ENCODE measurements at places on chromosomes 1 and 21.

DNA sequence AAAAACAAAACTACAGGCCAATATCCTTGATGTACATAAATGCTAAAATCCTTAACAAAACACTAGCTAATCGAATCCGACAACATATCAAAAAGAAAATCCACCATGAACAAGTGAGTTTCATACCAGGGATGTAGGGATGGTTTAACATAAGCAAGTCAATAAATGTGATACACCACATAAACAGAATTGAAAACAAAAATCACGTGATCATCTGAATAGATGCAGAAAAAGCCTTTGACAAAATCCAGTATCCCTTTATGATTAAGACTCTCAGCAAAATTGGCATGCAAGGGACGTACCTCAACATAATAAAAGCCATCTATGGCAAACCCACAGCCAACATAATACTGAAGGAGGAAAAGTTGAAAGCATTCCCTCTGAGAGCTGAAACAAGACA, 466.1 kb downstream of the BRINP3 start:
- DNase-seq = no peak

GRCh38 chr1:1157426-1157913, 16.2 kb upstream of the TTLL10 start:
- DNase-seq = peak; percentile 89

DNA sequence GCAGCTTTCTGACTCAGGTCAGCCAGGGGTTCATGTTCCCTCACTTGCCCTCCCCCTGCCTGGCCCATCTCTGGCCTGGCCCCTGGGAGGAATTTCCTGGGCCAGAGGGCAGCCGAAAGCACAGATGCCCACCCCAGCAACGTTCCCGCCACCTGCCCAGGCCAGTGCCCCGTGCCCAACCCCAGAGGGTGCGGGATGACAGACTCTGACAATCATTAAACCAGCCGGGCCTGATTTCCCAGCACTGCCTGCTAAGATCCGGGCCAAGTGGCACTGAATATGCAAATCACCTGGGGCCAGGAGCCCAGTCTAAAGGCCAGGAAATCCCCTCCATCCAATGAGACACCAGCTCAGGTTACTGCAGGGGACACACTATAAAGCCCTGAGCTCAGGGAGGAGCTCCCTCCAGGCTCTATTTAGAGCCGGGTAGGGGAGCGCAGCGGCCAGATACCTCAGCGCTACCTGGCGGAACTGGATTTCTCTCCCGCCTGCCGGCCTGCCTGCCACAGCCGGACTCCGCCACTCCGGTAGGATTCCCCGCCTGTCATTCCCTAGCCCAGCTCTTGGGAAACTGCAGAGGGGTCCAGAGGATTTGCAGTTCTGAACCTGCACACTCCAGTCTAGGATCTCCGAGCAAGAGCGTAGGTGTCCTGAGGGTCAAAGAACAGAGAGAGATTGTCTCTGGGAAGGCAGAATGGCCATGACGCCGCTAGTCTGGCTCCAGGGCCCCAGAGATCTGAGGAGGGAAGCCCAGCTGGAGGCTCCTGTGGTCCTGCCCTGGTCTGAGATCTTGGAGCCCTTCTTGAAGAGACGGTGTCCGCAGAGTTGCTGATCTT, at the start of gene ELF3:
Gene ELF3 (plus strand): TSS at position 408 of the 836 bp plus-strand sequence. CDS start 550 bp downstream, outside the sequence.
- DNase-seq = no peak

DNA sequence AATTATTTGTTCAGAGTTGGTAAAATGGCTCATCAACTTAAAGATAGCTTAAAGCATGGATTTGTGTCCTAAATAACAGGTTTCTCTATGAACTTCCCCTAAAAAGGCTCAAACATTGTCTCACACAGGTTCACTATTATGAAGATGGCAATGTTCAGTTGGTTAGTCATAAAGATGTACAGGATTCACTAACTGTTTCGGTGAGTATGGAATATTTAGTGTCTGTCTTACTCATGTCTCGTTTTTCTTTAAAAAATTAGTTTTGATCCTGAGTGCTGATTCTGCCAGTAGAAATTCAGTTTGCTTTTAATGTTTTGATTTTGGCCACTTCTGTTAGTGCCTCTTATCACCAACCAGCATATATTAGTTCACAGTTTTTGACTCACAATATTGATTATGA, 7.5 kb upstream of the MOV10 start:
- DNase-seq = no peak

GRCh38 chr1:15678578-15678977, 5.5 kb upstream of the PLEKHM2 start:
- peak; percentile 86 for DNase-seq

DNA sequence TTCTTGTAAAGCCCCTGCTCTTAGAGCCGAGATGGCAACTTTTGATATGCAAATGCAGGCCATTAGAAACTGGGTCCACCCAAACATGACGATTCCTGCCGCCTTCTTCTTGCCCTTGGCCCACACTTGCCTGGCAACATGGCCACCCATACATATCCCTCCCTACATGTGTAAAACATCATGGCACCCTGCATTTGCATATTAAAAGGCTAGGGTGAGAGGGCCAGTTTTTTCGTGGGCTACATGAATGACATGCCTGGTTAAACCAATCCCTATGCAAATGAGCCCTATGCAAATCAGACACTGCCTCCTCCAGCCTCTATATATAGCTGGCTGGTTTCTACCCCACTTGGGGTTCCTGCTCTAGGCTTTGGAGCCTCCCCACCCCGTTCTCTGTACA, 18.8 kb downstream of the PLA2G2A start:
- no peak for DNase-seq

DNA sequence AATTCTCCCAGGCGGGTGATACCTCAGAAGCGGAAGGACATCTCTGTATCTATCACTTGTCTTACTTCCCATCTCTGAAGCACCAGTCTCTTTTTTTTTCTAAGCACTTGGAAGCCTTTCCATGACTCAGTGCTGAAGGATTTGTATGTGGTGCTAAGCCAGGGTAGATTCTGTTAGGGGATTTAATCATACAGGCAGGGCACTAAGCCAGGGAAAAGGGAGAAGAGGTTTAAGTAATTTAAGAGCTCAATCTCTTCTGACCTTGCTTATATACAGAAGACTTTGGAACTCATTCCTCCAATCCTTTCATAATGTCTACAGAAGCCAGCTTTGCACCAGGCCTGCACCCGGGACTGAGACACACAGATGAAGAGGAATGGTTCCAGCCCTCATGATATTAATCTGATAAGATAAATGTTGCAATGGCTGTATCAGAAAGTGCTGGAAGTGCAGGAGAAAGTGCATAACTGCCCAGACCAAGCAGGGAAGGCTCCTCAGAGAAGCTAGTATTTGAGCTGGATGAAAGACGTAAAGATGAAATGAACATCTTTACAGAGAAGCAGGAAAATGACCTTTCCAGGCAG, 11.0 kb downstream of the FAM163A start:
- DNase-seq = peak; percentile 73

- DNase-seq = no peak
Observed at GRCh38 chr1:106975944-106976343, 80.5 kb upstream of the PRMT6 start.

DNA sequence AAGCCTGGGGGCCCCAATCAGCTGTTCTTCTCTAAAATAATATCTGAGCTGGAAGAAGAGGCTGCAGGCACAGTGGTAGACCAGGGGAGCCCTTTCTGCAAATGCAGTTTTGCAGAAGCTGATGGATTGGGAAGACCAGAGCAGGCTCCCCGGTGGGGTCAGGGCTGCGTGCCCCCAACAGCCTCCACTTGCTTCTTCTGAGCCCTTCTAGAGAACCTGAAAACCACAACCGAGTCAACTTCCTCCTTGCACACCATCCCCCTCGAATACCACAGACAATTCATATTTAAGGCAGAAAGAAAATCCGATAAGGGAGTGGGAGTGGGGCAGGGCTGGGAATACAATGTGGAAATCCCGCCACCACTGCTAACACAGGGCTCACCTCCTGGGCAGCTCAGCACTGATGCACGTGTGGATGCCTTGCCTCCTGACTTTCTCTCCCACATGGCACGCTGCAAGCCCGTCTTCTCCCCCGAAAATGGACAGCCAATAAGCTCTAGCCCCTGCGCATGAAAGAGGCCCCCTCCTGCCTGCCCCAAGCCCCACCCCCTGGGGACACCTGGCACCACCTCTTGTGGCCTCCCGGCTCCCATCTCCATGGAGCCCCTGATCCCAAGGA, 25.4 kb upstream of the ALDH4A1 start:
- peak; percentile 66 for DNase-seq

- DNase-seq = no peak
Observed at GRCh38 chr1:30965924-30966599, 57.5 kb upstream of the SDC3 start.

- no peak for DNase-seq
Observed at GRCh38 chr1:47482786-47483185, 44.9 kb downstream of the FOXD2 start.

DNA sequence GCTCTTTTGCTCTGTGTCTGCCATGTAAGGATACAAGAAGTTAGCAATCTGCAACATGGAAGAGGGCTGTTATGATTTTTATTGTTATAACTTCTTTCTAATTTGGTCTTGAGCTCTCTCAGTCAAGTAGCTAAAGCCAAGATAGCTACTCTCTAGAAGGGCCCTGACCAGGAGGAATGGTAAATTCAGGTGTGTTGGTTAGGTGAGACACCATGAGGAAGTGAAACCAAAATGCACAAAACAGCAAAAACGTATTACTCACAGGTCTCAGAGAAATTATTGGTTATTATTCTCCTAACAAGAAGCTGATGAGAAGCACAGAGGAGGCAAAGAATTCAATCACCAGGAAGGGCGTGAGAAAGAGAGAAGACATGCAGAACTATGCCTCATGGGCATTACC, 51.8 kb upstream of the INSL5 start:
- DNase-seq = no peak

- DNase-seq = no peak
Observed at GRCh38 chr1:84121360-84121759, 22.7 kb upstream of the PRKACB start.

DNA sequence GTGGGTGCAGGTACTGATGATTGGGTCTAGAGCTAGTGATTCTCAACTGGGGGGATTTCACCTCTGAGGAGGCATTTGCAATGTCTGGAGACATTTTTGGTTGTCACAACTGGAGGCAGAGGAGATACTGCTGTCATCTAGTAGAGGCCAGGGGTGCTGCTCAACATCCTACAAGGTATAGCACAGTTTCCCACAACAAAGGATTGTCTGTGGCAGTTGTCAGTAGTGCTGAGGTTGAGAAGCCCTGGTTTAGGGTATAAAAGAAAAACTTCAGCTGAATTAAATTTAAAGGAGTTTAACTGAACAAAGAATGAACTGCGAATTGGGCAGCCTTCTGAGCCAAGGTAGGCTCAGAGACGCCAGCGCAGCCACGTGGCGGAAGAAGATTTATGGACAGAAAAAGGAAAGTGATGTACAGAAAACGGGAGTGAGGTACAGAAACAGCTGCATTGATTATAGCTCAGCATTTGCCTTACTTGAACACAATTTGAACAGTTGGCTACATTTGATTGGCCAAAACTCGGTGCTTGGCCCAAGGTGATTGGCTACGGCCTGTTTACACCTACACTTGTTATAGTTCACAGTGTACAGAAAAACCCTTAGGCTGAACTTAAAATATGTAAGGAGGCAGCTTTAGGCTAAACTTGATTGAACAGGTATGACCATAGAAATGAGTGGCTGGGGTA, 40.4 kb downstream of the MPZL1 start:
- DNase-seq = no peak

DNA sequence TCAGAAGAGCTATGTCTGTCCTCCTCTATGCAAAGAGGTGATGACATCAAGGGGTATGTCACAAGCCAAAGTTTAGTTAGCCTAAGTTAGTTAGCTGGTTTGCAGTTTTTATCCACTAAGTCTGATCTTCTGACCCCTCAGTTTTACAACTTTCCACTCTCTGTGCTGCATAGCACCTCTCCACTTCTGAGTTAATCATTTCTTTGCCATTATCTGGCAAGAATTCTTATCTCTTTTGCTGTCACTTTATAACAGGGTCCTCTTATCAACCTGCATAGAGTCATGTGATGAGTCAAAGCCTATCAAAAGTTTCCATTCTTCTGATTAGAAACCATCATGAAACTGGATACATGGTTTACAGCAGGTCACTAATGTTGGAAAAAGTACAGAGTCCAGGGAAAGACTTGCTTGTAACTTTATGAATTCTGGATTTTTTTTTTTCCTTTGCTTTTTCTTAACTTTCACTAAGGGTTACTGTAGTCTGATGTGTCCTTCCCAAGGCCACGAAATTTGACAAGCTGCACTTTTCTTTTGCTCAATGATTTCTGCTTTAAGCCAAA, at the start of gene NR5A2:
Gene NR5A2 (plus strand): TSS at position 447 of the 560 bp plus-strand sequence. CDS start 138 bp downstream, outside the sequence.
- no peak for DNase-seq

DNA sequence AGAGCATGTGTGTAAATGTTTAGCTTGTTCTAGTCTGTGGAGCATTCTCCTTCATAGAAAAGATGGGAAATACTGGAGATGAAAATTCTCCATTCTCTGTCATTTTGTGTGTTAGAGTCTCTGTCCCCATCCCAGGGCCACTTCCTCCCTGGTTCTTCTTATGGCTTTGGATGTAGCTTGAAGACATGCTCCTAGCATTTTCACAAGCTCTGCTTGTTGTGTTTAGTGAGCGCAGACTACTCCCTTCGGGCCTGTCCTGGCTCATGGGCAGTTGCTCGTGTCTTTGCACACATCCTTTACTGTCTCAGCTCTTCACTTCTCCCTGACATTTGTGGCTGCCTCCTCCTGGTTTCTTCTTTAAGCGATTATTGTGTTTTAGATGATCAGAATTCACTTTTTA, 30.4 kb downstream of the MAPKAPK2 start:
- DNase-seq = no peak

- DNase-seq = peak; percentile 31
Observed at GRCh38 chr1:65209005-65209885, 61.2 kb downstream of the AK4 start.

GRCh38 chr1:43651188-43651587, 1.2 kb downstream of the KDM4A start:
- no peak for DNase-seq
